CD4-positive, alpha-beta T cell treated with Interleukin-4 for 1 hour (primary cell): ENCODE measurements at places on chromosomes 3 and 15.
A peak's percentile ranks its signal among the peaks of the same experiment; 100 is the strongest.

- no peak for DNase-seq
Observed at GRCh38 chr3:158312560-158313141, 202.8 kb downstream of the RSRC1 start.

DNA sequence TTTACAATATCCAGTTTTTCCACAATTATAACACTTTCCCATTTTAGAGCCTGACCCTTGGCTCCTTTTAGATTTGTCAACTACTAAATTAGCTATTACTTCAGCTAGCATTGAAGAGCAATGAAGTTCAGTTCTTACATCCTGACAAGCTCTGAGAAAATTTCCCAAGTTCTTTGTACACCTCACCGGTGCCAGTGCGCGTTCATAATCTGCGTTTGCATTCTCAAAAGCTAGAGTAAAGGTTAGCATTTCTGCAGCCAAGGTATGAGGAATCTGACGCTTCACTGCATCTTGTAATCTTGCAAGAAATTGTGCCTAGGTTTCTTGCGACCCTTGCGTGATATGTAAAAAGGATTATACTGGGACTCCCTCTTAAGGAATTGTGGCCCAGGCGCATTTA is 25.2 kb upstream of the XCR1 start:
- DNase-seq: no peak

DNA sequence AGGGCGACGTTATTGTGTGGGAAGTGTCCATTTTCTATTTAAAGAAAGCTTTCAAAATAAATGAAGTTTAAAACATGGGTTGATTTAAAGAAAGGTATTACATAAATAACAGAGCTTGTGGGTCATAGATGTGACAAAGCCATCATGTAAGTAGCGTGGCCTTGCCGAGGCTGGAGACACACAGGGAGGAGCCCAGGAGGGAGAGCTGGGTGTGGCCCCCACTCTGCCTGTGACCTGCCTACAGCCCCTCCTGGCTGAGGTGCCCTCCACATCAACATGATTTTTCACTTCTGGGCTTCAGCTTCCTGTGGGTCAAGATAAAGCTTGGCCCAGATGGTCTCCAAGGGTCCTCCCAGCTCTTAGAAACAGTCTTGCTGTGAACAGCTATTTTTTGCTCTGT is 12.5 kb upstream of the MGLL start:
- no peak for DNase-seq

GRCh38 chr15:31824024-31824423 is 206.3 kb upstream of the CHRNA7 start:
- DNase-seq: no peak

DNA sequence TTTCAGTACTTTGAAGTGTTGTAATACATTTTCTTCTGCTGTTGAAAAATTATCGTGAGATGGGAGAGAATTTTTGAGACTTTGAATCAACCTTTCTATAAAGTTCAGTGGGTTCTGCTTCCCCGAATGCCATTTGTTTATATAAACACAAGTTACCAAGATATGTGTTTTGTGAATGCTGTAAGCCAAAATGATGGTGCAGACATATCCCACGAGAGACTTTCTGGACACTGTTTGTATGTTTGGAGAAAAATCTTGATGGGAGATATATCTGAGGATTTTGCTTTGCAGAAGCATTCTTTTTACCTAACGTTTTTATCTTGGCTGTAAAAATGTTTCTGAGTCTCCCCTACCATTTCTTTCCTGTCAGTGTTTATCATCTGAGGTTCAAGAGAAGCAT is 526.6 kb upstream of the ZNF717 start:
- no peak for DNase-seq

- no peak for DNase-seq
Observed at GRCh38 chr3:37856381-37856780, 5.3 kb upstream of the CTDSPL start.

DNA sequence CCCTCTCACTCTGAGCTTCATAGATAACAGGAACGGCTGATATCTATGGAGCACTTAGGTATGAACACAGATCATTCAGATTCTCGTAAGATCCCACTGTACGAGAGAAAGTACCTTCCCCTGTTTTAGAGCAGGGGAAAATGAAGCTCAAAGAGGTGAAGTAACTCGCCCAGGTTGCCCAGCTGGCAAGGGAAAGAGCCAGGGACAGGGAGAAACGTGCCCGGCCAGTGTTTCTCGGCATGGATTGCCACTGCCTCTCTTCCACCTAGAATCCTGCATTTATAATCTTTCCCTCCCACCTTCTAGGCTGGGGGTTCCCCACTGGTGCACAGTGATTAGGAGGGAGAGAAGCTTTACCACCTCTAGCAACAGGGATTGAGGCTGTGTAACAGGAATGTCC is 39.0 kb downstream of the EHD4 start:
- DNase-seq: no peak

- no peak for DNase-seq
Observed at GRCh38 chr3:120908795-120909601, 993 bp downstream of the STXBP5L start.

DNA sequence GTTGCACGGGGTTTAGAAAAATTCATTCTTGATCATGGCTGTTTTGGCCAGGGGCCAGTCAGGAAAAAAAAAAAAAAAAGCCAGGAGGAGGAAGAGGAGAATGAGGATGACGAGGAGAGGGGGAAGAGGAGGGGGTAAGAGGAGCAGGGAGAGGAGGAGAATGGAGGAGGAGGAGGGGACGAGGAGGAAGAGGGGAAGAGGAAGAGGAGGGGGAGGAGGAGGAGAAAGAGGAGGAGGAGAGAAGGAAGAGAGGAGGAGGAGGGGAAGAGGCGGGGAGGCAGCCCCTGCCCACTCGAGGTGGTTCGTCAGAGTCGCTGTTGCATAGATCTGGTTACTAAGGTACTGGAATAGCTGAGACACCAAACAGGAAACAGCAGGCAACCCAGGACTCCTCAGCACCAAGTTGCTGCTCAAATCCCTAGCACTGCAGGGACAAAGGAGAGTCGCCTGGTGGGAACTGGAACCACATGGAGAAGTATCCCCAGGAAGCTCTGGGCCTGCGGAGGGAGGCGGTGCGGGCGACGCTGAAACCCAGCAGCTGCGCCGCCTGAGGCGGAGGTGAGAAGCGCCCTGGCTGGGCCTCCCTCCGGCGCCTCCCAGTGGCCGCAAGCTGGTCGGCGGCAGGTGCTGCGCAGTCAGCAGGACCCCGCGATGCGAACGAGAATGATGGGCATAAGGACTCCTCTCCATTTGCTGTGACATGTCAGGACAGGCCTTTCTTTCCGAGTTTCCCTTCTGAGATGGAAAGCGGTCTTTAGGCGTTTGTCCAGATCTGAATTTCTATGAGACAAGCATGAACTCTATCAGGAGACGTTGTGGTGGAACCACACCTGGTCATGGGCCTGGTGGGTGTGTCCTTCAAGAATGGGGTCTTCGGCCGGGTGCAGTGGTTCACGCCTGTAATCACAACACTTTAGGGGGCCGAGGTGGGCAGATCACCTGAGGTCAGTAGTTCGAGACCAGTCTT is 17.5 kb downstream of the FAM240A start:
- peak; percentile 75 for DNase-seq

DNA sequence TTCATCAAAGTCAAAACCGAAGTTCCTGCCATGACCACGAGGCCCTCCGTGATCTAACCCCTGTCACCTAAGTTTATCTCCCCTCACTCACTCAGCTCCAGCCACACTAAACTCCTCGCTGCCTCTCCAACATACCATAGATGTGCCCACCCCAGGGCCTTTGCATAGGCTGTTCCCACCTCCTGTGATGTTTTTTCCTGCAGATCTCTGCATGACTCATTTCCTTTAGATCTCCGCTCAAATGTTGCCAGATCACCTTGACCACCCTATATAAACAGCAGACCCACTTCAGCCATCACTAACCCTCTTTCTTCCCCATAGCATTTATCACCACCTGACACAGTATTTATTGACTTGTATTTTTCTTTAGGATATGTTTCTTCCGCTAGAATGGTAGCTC is 58.5 kb downstream of the HRH1 start:
- DNase-seq: no peak

GRCh38 chr15:51623386-51623938 is 891 bp upstream of the DMXL2 start:
- no peak for DNase-seq

DNA sequence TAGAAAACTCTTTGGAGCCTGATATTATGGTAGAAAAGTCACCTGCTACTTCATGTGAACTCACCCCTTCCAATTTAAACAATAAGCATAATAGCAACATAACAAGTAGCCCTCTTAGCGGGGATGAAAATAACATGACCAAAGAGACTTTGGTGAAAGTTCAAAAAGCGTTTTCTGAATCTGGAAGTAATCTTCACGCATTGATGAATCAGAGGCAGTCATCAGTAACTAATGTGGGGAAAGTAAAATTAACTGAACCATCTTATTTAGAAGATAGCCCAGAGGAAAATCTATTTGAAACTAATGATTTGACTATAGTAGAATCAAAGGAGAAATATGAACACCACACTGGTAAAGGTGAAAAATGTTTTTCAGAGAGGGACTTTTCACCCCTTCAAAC is 5.1 kb upstream of the SCG5 start:
- DNase-seq: no peak

GRCh38 chr3:42720126-42720525 is 17.5 kb upstream of the HHATL start:
- DNase-seq: no peak

- no peak for DNase-seq
Observed at GRCh38 chr15:78192826-78193594, 41.4 kb downstream of the ACSBG1 start.

DNA sequence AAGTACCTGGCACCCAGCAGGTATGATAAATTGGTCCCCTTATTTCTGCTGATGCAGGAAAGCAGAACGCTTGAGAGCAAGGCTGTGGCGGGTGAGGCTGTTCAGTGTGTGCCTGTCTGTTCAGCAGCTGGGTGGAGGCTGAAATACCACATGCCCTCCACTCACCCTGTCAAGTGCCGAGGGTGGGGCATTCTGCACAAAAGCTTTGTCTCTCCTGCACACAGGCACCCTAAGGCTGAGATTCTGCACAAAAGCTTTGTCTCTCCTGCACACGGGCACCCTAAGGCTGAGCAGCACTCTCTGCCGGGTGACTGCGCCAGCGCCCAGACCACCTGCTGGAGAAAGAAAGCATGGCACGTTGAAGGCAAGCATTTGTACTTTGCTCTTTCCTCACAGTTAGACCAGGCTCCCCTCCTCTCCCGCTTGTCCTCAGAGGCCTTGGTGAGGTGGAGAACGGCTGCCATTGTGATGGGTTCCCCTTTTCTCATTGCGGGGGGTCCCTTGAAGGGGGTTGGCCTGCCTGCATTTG is 97.5 kb downstream of the BDH1 start:
- peak; percentile 25 for DNase-seq

GRCh38 chr3:48464713-48465221 is 18.2 kb downstream of the ATRIP start:
- DNase-seq: no peak

GRCh38 chr3:44661189-44661588 is 12.7 kb downstream of the ZNF35 start:
- no peak for DNase-seq

- DNase-seq: no peak
Observed at GRCh38 chr15:31062310-31062847, 39.1 kb downstream of the TRPM1 start.

DNA sequence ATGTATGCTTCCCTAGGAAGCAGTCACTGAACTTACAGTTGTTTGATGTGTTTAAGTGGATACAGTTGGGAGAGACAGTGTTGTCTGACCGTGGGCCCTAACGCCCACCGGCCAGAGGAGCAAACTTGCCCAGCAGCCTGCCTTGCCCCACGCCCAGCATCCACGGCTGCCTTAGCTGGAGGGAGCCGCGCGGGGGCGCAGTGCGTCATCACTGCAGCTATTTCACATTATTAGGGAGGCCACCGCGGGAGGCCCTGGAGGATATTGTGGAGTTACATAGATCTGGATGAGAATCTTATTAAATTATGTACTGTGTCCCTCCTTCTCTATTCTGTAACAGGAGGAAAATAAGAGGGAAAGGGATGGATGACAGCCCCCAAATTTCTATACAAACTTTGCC is 267.2 kb downstream of the GABRG3 start:
- DNase-seq: no peak

DNA sequence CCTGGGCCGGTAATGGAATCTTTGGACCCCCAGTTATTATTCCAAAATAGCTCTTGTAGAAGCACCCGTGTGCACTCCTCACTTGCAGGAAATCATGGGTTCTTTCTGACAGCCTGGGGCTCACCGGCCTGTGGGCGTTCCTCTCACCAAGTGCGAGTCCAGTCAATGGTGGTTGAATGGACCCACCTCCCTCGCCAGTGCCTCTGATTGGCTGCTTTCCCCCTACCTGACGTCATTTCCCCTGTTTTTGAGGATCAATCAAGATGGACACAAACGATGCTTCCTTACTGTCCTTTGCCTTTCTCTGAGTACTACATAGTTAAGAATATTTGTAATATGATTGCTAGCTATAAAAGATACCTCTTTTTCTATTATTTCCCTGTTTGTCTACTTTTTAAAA is 18.1 kb downstream of the MOBP start:
- no peak for DNase-seq

DNA sequence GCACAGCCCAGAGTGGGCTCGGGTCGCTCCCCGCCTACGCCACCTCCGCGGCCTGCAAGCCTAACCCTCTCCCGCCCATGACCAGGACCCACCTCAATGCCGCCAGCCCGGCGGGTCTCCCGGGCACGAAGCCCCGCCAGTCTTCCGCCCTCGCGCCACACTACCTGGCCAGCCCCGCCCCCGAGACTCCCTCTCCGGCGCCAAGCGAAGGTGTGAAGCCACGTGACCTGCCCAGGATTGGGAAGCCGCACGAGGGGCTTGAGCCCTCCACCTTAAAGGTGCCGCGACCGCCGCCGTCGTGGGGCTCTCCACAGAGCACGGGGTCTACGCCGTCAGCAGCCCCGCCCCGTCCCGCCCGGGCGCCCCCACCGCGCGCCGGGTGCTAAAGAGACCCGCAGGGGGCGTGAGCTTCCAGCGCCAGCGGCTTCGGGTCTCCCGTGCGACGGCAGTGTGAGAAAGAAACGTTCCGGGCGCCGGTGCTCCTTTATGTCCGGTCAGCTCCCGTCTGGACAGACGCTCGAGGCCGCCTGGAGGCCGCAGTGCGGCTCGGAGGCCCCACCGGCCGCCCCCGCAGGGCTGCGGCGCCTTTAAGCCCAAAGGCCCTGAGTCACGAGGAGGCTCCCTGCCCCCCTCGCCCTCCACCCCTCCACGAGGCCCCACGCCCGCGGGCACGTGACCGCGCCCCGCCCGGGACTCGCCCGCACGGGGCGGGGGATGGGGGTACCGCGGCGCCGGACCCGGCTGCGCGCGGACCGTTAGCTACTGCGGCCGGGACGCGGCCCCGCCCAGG is at the start of gene CPEB1:
TSS of gene CPEB1 (minus strand) at position 319 of the 790 bp plus-strand sequence. CDS start 18,904 bp downstream, outside the sequence.
- DNase-seq: peak; percentile 24

DNA sequence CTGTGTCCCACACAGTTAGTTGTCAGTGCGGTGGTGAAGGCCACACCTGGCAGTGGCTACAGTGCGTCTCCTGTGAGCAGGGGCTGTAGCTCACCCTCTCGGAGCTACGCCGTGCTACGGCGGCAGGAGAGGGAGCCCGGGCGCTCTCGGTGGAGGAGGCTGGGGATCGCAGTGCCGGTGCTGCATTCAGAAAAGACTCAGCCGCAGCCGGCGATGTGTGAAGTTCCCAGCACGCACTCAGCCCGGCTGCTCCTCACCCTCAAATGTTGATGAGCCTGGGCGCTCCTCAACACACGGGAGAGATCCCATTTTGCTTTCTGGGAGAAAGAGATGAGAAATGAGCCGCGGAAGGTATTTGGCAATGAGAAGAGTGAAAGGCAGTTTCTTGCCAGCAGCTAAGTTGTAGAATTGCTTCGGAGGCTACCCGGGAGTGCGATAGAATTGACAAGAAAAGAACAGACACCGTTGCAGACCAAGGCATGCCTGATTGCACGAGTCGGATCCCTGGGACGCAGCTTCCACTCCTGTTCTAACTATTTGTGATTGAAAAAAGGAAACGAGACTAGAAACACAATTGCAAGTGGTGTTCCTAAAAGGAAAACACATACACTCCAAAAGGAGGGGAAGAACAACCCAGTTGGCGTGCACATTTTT is at the start of gene UNC13C:
TSS of gene UNC13C (plus strand) at position 189 of the 654 bp plus-strand sequence. CDS start 34,463 bp downstream, outside the sequence.
- DNase-seq: no peak
